ENCODE measurements at places on chromosomes 5 and 9.
A peak's percentile ranks its signal among the peaks of the same experiment; 100 is the strongest.

GRCh38 chr9:104367507-104367906 lies 136.6 kb upstream of the OR13F1 start:
- DNase-seq, result no peak

DNA sequence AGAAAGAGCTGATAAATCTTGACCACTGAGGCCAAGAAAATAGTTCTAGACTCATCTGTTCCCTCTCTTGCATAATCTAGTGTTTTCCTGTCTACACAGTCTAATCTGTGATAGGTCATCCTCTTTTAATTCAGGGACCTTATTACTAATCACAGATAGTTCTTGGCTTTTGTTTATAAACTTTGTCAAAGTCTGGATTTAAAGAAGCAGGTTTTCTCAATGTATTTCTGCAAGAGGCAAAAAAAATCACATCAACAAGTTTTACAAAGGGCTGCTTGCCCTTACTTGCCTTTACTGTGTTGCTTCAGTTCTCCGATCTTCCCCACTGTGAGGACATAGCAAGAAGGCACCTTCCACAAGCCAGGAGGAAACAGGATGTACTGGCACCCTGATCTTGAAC lies 43.9 kb upstream of the MTAP start:
- no peak for DNase-seq

DNA sequence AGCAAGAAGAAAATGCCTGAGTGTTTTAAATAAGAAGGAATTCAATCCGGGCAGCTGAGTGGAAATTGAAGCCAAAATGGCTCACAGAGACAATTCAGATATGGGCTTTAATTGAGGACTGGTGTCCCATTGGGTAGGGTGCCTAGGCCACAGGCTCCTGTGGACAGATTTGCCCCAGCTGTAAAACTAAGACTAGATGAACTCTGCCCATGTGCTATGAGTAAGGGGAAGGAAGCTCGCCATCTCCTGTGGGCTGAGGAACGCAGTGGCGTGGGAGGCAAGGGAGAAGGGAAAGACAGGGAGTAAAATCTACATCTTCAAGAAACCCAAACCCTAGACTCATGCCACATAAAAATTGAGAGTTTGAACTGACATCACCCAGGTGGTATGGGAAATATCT lies 66.1 kb downstream of the KLHL3 start:
- DNase-seq, result no peak

GRCh38 chr9:132239999-132240840 lies 78.4 kb downstream of the NTNG2 start:
- DNase-seq, result no peak

DNA sequence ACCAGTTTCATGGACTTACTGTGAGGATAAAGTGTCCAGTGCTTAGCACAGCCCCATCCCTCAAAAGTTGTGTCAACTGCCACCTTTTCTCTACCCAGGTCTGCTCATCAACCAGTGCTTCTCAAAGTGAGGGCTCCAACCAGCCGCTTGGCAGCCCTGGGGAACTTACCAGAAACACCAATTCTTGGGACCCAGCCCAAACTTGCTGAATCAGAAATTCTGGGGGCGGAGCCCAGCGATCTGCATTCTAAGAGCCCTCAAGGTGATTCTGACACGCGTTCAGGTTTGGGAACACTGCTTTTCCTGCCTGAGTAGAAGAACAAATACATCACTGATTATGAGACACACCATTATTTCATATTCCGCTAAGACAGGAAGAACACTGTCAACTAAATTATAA lies 132.0 kb downstream of the NSG2 start:
- peak; percentile 65 for DNase-seq

DNA sequence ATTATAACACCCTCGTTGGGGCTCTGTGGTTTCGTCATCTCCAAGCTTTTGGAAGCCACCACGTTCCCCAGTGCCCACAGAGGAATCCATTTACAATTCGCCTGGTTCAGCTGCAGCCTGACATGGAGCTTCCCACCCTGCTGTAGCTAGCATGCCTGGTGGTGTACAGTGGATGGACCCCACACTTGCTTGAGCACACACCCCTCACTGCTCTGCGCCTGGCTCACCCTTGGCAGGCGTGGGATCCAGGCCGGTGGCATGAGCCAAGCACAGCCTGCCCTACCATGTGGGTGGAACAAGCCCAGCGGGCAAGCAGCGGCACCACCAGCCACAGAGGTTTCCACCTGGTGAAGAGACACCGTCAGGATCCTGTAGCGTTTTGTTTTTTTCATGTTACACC lies 1045.7 kb upstream of the CDH9 start:
- DNase-seq, result no peak

GRCh38 chr9:111193095-111193494 lies 136.9 kb downstream of the OR2K2 start:
- no peak for DNase-seq

DNA sequence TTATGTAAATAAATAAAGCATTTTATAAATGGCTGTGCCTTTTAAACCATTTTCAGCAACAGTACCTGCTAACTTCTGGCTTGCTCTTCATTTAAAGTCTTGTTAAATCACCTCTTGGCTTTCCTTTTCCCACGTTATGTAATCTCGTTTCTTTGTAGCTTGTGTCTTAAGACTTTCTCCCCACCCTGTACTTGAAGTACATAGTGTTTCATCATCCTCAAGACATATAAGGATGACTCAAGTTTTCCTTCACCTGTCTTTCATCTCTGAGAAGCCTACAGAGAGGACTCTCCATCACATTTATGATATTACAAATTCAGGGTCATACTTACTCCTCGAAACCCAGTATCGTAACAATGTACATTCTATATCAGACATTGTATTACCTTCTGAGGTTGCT lies 33.9 kb downstream of the PRELID2 start:
- DNase-seq, result no peak

DNA sequence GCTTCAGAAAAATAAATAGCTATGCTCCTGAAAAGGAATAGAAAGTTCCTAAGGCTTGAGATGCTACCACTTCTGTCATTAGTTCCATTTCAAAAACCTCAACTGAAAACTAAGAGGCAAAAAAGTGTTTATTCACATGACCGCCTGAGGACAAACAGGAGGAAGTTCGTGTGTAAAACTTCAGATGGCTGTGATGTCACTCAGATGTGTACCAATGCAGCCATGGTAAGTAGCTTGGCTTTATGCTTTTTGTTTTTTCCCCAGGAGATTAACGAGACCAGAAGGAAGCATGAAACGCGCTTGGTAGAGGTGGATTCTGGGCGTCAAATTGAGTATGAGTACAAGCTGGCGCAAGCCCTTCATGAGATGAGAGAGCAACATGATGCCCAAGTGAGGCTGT lies 33.0 kb downstream of the LMNB1 start:
- DNase-seq, result no peak

DNA sequence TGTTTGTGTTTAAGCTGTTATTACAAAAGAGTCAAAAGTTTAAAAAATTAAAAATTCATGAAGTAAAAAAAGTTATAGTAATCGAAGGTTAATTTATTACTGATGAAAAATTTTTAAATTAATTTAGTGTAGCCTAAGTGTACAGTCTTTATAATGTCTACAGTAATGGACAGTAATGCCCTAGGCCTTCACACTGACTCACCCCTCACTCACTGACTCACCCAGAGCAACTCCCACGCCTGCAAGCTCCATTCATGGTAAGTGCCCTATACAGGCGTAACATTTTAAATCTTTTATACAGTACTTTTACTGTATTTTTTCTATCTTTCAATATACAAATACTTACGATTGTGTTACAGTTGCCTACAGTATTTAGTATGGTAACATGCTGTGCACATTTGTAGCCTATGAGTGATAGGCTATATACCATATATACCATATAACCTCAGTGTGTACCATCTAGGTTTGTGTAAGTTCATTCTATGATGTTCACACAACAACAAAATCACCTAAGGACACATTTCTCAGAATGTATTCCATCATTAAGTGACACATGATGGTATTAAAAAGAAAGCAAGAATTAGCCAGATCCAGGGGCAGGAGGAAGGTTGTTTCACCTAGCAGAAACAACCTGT lies 40.1 kb downstream of the DCAF10 start:
- no peak for DNase-seq

DNA sequence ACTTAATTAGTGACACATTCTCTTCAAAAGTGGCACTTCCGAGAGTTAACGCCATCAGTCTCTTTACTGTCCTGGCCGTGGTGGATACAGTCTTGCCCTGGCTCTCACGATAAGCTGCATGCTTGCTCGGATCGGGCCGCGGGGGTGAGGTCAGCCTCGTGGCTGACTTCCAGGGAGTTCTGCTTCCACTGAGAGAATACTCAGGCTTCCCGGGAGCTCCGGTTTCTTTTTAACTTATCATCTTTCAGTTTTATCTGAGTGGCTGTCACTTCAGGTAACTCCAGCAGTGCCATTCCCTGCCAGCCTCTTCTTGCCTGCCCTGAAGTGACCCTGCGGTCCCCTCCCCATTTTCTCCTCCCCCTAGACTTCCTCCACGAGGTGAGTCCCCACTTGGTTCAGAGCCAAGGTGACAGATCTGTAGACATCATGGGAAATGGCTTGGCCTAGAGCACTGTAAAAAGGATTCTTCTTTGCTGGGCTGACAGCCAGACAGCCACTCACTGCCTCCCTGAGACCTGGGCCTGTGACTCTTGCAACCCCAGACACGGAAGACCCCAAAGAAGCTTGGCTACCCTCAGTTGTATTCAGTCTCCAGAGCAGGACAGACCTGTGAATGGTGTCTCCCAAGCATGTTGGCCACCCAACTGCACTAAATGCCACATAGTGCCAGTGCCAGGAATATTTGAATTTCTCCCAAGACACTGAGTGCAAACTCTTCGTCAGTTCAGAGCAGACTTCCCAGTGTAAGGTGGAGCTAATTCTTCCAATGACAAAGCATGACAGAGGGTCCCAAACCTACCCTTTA lies 95.1 kb downstream of the DAPK1 start:
- DNase-seq, result no peak

- DNase-seq, result no peak
These were observed 60.0 kb downstream of the PSMB7 start for GRCh38 chr9:124355039-124355940.

- DNase-seq, result no peak
These were observed 56.1 kb downstream of the AGXT2 start for GRCh38 chr5:34991486-34992238.

DNA sequence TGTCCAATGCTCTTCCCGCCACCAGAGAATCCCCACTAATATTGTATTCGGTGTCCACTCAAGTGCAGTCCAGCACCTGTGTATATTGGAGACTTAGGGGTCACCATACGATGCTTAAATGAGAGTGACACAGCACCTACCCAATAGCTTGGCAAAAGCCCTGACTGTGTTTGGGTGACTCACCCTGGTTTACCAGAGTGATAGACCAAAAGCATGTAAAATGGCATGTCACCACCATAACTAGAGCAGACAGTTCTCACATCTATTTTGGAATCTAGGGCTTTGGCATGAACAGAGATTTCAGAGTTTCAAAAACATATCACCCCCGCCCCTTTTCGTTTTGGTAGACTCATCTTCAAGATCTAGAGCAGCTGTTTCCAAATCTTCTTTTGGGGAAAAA lies 217.3 kb upstream of the RASEF start:
- DNase-seq, result no peak

DNA sequence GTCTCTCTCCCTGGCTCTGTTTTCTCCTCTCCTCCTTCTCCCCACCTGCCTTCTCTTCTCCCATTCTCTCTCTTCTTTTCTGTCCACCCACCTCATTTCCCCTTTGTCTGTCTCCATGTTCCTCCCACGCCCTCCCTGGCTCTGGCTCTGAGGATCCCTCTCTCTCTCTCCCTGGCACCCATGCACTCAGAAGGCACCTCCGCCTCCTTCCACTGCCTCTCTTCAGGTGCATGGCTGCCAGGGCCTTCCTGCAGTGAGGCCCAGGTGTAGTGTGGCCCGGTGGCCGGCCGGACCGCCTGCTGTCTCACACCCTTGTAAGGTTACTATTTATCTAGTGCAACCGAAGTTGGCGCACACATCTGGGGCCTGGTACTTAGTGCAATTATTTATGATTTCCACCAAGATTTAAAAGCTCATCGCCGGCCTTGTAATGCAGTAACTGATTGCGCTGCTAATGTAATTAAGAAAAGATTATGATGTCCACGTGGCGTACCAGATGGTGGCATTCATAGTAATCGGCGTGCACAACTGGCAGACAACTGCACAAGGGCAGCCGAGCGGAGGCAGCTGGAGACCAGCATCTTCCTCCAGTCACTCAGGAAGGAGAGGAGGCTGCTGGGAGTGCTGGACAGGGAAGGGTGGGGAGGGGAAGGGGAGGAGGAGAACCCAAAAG lies 50.4 kb upstream of the MVB12B start:
- DNase-seq, result peak; percentile 75

DNA sequence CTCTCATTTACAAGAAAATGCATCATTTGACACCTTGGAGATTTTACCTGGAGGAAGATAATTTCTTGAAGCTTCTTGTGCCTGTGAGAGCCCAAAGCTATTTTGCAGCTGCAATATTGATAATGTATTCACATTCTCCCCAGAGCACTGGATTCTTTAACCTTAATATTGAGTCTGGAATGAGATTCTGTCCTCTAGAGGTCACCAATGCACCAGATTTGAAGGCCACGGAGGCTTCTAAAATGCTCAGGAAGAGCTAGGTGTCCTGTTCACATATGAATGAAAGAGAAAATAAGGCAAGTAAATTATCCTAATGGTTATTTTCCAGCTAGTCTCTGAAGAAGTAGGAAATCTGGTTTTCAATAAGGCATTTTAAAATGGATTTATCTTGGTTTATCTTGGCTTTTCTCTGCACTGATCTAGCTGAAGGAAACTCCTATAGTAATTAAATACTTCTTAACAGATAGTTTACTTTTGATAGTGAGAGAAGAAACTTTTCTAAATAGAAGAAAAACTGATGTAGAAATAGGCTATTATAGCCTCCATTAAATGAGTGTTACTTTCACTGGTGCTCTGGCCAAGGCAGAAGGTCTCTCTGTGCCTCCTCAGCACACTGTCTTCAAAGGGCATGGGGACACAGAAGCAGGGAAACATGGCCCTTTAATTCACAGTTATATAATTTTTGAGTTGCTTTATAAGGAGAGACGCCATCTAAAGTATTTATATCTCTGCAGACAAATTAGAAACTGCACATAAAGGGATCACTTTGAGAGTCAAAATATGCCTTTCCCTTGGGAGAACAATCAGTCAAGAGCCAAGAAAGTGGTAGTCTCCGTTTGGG lies 297.0 kb upstream of the ACTBL2 start:
- peak; percentile 84 for DNase-seq

- no peak for DNase-seq
These were observed at the start of gene ADAMTSL2 for GRCh38 chr9:133534346-133535291. ADAMTSL2 (plus strand) TSS chr9:133534704; CDS start chr9:133536713, 2,009 bp downstream.

DNA sequence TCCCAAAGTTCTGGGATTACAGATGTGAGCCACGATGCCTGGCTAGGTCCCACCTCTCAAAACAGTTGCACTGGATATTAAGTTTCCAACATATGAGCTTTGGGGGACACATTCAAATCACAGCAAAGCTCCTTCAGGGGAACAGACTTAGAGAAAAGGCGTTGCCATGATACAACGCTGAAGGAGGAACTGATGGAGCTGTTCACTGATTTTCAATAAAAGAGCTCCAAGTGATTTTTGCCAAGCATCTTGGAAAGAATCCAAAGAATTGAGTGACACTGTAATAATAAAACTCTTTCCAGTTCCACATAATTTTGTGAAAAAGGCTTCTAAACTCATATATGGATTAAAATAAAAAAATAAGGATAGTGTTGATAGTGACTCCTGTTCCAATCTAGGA lies 72.5 kb downstream of the CSNK1A1 start:
- no peak for DNase-seq

- DNase-seq, result no peak
These were observed 59.8 kb upstream of the TBC1D9B start for GRCh38 chr5:179967489-179967888.

GRCh38 chr5:173807181-173807655 lies 80.9 kb upstream of the CPEB4 start:
- no peak for DNase-seq

GRCh38 chr9:91423785-91424402 lies at the start of gene NFIL3:
NFIL3 (minus strand) TSS chr9:91423832; CDS start chr9:91410734, 13,098 bp downstream.
- peak; percentile 93 for DNase-seq
